GM12878 (cell line): ENCODE measurements at places on chromosomes 6 and 20.

DNA sequence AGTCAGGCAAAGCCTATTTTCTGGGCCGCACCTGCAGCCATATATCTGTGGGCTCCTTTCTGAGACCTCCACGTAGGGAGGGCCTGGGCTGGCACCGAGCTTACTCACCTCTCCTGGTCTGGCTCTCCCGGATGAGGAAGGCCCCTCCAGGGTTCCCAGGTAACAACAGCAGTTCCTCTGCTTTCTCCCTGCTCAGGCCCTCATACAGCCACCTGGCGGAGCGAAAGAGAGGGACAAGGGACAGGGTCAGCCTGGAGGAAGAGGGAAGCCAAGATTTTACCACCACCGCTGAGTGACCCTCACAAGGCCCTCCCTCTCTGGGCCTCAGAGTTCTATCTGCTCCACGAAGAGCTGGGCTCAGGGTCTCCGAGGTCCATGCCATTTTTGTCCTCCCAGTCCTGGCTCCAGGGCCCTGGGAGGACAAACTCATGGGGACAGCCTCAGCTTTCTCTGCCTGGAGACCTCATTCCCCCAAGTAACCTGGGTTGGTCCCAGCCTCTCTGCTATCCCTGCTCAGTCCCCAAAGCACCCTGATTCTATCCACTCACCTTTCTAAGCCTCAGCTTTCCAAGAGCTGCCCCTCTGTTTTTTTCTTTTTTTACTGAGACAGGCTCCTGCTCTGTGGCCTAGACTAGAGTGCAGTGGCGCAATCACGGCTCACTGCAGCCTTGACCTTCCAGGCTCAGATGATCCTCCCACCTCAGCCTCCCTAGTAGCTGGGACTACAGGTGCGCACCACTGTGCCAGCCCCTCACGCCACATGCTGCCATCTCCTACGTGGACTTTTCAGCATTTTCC, 13.3 kb downstream of the SLA2 start:
- DNase-seq = no peak

DNA sequence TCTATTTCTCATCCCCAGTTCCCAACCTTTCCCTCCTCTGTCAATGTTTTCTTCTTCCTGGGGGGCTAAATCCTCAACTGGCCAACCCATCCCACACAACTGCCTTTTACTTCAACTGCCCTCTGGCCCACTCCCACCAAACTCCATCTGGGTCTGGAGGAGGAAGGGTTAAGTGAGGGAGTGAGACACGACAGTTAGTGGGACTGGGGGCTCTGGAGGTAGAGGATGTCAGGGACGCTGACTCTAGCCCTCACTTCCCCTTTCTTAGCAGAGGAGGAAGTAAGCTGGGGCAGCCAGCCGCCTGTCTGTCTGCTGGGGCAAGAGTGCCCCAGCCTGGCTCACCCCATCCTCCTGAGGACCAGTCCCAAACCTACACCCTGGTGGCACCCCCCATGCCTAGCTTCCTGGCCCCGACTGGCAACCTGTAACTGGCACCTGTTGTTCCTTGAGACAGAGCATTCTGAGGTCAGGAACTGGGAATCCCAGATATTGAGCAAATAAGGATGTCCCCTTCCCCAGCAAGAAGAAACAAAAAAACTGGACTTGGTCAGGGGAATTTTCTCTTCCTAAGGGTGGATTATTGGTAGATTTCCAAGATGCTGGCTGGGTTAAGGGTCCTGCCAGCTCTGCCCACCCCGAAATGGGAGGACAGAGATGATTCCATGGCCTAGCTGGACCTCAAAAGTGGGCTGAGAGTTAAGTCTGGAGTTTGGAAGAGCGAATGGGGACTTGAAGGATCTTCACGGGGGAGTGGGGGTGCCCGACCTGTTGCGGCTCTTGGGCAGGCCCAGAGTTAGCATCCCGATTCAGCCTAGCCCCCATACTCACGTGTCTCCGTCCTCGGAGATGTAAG, 971 bp downstream of the NFKBIE start:
- DNase-seq = no peak

DNA sequence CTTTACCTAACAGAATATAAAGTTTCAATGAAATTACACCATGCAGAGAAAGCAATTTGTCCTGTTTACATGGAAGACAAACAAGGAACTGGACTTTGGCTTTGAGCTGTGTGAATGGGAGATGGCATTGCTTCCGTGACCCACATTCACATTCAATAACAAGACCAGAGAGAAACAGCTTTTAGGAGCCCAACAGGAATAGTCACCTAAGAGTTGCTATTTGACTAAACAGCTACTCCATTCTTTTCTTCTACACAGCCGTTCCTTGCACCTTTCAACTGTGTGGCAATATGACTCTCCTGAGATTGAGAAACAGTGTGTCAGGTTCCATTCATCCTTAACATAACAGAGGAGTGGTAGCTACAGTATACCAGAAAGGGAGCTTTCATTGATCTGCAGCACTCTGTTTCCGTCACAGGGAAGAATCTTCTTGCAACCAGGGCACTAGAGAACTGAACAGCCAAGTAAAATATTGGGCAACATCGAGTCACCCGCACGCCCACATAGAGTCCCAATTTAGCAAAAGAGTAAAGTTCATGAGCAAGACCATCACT, 355.1 kb downstream of the HAO1 start:
- no peak for DNase-seq

- DNase-seq = no peak
Observed at GRCh38 chr20:29427201-29428060, 1830.0 kb upstream of the DEFB115 start.

DNA sequence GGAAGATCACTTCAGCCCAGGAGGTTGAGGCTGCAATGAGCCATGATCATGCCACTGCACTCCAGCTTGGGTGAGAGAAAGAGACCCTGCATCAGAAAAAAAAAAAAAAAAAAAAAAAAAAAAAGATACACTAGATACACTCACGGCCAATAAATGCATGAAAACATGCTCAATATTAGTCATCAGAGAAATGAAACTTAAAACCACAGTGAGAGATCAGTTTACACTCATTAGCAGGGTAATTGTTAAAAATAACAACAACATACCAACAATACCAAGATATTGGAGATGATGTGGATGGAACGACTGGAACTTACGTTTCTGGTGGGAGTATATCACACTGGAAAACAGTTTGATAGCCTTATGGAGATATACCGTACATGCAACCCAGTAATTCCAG, 29.9 kb downstream of the HS3ST5 start:
- DNase-seq = no peak

DNA sequence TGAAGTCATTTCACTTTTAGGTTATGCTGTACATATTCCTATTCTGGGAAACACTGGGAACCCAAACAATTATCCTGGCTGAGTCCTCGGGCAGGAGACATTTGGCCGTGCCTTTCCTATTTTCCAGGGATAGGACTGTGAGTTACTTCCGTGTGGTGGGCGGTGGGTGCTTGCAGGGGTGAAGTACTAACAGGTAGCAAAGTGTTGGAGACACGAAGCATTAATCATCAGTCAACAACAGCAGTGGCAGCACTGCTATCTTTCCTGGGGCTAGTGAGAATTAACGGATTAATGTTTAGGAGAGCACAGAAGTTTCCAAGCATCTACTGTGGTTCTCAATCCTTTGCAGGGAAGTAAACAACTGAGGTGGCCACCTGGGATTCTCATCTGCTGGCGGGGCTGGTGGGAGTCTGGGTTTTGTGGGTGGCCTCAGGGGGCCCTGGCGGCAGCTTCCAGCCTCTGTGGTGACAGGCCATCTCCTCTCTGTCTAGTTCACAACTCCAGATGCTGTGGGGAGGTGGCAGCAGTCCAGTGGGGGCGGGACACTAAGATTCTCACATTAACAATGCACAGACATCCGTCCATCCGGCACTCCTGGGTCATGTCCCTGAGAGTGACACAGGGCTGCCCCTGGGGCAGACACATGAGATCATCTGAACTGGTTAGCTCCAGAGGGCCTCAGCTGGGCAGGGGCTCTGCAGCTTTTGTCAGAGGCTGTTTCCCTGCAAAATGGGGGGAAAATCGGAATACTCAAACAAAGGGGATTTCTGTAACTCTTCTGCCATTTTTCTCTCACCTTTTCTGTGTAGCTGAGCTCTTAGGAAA, 90.9 kb downstream of the GJA10 start:
- DNase-seq = no peak

- no peak for DNase-seq
Observed at GRCh38 chr20:63158845-63159244, 57.1 kb downstream of the YTHDF1 start.

- no peak for DNase-seq
Observed at GRCh38 chr6:82617648-82618047, 254.0 kb downstream of the TPBG start.

DNA sequence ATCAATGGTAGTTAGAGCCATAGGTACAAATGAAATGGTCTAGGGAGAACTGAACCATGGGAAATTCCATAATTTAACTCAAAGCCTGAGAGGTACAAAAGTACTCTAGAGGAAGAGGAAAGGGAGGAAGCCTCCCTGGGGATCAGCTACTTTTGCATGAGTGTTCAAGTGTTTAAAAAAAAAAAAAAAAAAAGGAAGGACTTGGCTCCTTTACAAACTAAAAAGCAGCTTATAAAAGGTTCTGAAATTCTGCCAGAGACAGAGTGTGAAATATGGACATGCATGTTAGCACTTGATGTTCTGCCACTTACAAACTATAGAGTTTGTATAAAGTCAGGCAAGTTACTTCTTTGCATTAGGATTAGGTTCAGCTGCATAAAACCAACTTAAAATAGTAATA, 290.0 kb downstream of the TBC1D7 start:
- no peak for DNase-seq

- no peak for DNase-seq
Observed at GRCh38 chr6:45513213-45513618, 135.5 kb upstream of the SUPT3H start.

GRCh38 chr20:33789109-33789857, 21.9 kb upstream of the CHMP4B start:
- DNase-seq = no peak
